ENCODE measurements at places on chromosomes 7 and 10.

GRCh38 chr7:127146746-127147536 lies 105.8 kb downstream of the GRM8 start:
- DNase-seq, result no peak

DNA sequence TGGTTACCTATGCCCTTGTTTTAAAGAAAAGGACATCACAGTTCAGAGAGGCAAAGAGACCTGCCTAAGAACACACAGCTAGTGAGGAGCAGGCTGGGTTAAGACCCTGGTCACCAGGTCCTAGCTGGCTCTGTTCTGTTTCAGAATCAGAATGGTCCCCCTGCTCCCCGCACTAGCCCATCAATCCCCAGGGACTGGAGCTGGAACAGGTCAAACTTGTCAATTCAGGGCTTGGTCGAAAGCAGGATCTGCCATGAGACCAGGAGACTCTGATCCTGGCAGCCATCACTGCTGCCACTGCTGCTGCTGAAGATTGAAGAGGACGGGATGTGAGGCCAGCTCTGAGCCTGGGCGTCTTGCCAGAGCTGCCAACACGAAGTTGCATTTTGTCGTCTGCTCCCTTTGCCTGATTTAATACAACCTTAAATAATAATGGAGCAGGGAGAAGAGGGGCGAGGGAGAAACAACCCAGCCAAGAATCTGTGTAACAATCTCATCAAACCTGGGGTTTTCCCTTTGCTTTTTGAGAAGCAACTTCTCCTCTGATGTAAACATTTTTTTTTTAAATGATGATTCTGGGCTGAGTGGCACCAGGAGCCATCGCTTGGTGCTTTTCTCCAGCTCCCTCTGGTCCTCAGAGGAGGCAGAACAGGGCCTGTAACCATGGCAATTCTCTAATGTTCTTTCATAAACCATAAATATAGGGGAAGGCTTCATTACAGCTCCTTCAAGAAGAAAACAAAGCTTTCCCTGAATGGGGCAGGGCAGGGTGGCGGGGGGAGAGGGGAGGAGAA lies 119.0 kb upstream of the SORCS3 start:
- DNase-seq, result no peak

DNA sequence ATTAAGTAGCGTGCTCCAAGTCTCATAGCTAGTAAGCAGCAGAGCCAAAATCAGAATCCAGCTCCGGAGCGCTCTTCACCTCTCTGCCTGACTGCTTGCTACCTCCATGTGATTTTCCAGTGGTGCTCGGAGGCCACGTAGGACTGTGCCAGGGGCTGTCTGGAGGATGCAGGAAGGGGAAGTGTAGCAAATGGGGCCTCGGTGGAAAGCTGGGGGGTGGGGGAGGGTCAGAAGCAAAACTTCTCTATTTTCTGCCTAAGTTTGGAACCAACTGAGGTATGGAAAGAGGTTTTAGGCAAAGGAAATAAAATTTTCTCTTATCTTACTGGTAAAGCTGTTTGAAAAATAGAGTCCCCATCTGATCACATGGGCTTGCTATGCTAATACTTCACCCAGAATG lies 108.7 kb downstream of the TBXAS1 start:
- no peak for DNase-seq

- DNase-seq, result no peak
These were observed 377.8 kb upstream of the PRKCQ start for GRCh38 chr10:6957851-6958250.

- DNase-seq, result no peak
These were observed 938 bp upstream of the CADPS2 start for GRCh38 chr7:122887198-122887597.

DNA sequence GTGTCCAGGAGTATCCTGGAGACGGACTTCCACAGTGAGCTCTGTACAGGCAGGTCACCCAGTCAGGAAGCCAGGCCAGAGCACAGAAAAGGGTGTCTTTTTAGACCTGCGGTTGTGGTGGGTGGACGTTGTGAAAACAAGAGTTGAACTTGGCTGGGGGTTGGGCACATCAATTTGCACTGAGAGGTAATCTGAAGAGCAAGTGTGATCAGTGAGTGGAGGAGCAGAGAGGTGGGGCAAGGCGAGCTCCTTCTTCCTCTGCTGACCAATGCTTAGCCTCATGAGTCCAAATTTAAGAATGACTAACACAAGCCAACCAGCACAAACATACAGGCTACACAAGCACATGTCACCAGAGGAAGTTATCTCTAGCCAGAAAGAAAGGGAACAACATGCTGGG lies 310.8 kb downstream of the TCERG1L start:
- no peak for DNase-seq

- no peak for DNase-seq
These were observed 26.3 kb downstream of the ENTPD7 start for GRCh38 chr10:99685597-99685967.

DNA sequence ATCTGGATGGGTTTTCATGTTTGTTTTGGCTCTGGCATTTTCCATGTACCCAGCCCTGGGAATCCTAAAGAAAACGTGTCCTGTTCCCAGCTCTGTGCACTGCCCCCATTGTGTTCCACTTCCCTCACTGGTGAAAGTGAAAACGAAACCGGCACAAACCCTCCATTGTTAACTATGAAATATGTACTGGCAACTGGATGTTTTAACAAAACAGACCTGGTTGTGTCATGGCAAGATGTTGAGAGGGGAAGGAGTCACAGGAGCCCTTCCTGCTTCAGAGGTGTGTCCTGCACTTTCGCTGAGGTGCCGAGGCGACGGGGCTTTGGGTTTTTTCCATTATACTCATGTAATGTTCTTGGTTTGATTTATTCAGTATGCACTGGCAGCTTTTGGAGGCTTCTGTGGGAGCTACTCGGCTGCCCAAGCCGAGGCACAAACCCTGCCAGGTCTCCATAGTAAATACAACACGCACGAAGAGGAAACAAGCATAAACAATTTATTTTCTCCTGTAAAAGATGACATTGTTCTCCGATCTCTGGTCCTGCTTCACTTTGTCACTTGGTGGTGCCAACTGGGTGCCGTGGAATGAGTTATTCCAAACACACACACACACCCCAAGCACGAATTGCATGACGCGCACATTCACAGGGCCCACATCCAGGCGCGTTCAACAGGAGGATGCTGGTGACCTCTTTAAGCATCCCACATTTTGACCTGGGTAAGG lies 118.2 kb downstream of the CDK6 start:
- DNase-seq, result no peak

DNA sequence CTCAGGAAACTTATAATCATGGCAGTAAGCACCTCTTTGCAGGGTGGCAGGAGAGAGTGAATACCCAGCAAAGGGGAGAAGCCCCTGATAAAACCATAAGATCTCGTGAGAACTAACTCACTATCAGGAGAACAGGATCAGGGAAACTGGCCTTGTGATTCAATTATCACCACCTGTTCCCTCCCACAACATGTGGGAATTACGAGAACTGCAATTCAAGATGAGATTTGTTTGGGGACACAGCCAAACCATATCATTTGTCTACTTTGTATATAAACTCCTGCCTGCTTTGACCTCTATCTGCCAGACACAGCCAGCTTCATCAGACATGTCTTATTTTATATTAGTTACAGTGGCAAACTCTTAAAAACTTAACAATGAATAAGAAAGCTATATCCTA lies 50.4 kb downstream of the ARMC3 start:
- no peak for DNase-seq

DNA sequence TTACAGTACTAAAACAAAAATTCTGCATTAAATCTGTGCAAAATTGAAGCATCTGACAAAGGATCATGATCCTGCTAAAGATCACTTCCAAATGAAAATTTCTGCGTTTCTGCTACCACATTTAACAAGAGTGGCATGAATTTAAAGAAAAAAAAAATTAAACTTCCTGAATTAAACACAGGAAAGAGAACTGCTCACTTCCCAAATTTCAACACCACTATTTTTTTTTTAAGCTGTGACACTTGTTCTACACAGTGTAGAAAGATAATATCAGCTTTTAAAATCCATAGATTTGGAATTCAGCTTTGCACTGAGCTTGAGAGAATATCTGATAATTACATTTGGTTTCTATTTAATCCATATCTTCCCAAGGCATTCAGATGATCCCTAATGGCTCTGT lies 73.6 kb downstream of the EPC1 start:
- DNase-seq, result no peak

GRCh38 chr7:106358103-106358663 lies 73.4 kb upstream of the NAMPT start:
- no peak for DNase-seq

DNA sequence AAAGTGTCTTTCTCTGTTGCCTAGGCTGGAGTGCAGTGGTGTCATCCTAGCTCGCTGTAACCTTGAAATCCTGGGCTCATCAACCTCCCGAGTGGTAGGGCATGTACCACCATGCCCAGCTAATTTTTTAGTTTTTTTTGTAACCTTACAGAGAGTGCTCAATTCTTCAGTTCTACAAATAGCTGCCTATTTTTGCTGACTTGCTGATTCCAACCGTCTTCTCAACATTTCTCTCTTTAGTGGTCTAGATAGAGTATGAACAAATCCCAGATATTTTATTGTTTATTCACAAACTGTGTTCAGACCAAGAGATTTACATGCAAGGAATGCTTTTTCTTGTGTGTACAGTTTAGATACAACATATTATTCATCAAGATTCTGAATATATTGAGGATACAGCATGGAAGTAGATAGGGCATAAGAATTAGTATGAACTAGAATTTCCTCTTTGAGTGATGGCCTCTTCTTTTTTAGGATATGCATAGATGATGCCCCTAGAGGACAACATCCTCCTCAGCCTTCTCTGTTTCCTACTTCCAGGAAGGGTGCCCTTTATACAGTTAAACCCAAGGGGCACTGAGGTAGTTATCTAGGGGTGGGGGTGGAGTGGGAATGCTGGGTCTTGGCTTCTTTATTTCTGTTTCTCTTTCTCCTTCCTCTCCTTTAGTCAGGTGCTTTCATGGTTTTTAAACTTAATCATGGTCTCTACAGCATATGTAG lies 26.0 kb downstream of the PRPF18 start:
- DNase-seq, result no peak

GRCh38 chr7:127390817-127391590 lies 1.5 kb downstream of the ZNF800 start:
- no peak for DNase-seq

DNA sequence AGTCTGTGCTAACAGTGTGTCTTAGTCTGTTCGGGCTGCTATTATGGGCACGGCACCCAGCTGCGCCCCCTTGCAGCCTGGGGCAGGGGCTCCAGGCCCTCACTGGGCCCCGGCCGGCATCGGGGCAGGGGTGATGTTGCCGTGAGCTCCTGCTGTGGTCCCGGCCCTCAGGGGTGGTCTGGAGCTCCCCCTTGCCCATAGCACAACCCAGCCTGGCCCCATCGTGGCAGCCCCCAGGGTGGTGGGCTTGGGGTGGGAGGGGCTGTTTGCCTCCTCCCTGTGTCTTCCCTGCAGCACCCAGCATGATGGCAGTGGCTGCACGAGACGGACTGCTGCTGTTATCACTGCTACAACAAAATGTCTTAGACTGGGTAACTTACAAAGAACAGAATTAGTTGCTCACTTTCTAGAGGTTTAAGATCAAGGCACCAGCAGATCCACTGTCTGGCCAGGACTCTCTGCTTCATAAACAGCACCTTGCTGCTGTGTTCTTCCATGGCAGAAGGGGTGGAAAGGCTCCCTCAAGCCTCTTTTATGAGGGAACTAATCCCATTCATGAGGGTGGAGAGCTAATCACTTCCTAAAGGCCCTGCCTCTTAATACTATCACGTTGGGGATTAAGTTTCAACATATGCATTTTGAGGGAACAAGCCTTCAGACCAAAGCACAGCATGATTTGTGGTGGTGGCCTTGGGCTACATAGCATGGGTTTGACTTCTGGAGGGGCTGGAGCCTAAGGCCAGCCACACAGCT lies 149.5 kb downstream of the SEC23IP start:
- no peak for DNase-seq

DNA sequence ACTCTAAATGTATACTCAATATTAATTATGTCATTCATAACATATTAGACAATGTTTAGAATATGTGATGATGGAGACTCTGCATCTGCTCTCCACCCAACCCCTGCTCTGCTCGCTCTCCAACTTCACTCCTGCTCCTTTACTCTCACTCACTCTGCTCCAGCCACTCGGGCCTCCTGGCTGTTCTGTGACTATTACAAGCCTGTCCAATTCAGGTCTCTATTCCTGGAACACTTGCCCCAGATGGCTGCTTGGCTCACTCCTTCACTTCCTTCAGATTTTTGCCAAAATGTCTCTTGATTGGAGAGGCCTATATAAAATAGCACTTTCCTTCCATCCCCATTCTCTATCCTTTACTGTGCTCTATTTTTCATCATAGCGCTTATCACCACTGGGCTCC lies 84.8 kb downstream of the HBP1 start:
- no peak for DNase-seq

DNA sequence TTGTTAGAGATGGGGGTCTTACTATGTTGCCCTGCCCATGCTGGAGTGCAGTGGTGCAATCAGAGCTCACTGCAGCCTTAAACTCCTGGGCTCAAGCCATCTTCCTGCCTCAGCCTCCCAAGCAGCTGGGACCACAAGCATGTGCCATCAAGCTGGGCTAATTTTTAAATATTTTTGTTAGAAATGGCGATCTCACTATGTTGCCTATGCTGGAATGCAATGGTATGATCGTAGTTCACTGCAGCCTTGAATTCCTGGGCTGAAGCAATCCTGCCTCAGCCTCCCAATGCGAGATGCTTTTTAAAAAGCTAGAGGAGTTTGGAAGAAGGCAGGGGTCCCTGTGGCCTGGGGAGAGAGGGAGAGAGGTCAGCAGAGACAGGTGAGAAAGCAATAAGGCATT lies 600.1 kb upstream of the AUTS2 start:
- no peak for DNase-seq

DNA sequence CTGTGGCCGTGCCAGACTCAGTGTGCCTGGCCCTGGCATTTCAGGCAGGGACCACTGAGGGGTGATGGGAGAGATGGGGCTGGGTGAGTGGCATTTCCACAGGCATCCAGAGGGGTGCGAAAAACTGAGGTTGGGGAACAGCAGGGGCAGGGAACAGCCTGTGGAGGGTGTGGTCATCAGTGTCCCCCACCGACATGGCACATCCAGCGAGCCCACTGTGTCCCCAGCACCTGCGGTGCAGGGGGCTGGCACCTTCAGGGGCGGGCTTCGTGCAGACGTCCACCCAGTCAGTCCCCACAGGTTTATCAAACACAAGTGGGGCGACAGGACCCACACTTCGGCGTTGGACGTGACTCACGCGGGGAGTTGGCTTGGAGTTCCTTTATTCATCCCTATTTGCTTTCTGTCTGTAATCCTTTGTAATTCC lies 14.8 kb downstream of the CUX1 start:
- no peak for DNase-seq

DNA sequence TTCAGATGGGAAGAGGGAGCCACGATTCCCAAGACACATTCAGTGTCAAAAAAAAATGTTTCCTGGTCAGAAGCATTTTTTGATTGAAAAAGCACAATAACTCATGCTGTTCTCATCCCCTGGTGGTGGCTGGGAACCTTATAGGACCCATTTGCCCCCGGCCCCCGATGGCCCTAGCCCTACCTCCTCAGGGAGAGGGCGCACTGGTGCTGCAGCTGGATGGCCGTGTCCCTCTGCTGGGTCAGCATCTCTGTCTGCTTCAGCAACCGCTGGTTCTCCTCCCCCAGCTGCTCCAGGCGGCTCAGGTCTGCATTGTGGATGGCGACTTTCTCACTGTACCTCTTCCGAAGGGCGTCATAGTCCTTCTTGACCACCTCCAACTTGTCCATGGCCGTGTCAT lies 83.3 kb downstream of the DLG5 start:
- no peak for DNase-seq

Data from stimulated activated CD8-positive, alpha-beta memory T cell treated with anti-CD3 and anti-CD28 coated beads, Interleukin-15, amount 100 ng/mL, for 1 hour (primary cell).